ENCODE measurements at places on chromosomes 7 and 10. TPM values are rescaled to one million over a fixed set of nuclear protein-coding genes. Genes with fewer than 3 reads are reported as not detected.

The KLHDC10 gene
- total RNA-seq: 34.2 TPM

The HOXA7 gene
- 0.18 TPM for total RNA-seq

GRCh38 chr7:70215491-70215890 lies 617.2 kb downstream of the AUTS2 start:
- H3K4me1 ChIP-seq: no peaks in the 10 kb centered on the region
- no peak overlapping the region for H3K27ac ChIP-seq
- no peaks in the 10 kb centered on the region for H3K36me3 ChIP-seq
- no peaks in the 10 kb centered on the region for H3K27me3 ChIP-seq

DNA sequence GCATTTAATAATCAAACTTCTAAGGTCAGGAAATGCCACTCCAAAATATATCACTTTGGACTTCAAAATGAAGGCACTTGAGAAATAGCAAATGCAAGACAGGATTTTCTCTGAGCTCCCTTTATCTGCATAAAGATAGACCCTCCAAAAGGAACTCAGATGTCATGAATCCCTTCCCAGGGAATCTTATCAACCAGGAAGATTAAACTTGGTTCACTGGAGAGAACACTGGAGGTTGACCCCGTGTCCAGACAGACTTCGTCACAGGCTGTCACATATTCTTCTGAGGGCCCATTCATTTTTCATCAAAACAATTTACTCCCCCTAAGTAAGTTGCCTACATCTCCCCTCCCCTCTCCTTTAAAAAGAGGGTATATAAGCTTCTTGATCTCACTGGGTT lies 21.2 kb downstream of the IFIT3 start:
- H3K36me3 ChIP-seq: no peaks in the 10 kb centered on the region
- peaks cover 20% of the 10 kb centered on the region for H3K4me1 ChIP-seq
- no peak overlapping the region for H3K27ac ChIP-seq

- peak overlapping the region; percentile 34 for H3K4me3 ChIP-seq
- H3K4me1 ChIP-seq: peaks cover 3% of the 10 kb centered on the region
- DNase-seq: peak; percentile 57
- no peaks in the 10 kb centered on the region for H3K27me3 ChIP-seq
These were observed 170.8 kb upstream of the HABP2 start for GRCh38 chr10:113381981-113382509.

DNA sequence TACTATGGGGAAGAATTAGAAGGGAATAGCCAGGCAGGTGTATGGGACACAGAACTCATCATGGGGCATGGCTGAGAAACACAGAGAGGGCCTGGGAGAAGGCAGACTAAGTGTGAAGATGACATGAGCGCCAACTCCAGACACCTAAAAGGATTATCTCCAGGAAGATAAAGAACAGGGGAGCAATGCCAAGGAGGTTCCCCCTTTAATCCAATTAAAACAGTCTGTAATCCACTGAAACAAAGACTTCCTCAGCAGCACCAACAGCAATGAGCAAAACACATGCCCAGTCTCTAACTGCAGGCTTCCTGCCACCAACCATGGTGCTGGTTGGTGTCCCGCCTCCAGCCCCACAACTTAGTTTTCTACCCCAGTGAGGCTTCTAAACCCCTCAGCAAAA lies 108.9 kb downstream of the GRID1 start:
- no peak overlapping the region for H3K4me3 ChIP-seq
- H3K36me3 ChIP-seq: no peaks in the 10 kb centered on the region
- H3K4me1 ChIP-seq: no peaks in the 10 kb centered on the region
- no peak for DNase-seq

DNA sequence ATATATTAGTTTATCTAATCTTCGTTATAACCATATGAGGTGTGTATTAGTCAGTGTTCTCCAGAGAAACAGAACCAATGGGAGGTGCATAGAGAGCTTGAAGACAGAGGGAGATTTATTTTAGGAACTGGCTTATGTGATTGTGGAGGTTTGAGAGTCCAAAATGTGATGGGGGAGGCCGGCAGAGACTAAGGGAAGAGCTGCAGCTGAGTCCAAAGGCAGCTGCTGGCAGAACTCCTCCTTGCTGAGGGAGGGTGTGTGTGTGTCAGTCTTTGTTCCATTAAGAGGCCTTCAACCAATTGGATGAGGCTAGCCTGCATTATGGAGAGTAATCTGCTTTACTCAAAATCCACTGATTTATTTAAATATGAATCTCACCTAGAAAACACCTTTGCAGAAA lies 165.1 kb downstream of the SH3PXD2A start:
- no peak overlapping the region for H3K4me3 ChIP-seq
- H3K27ac ChIP-seq: no peak overlapping the region
- H3K4me1 ChIP-seq: peaks cover 17% of the 10 kb centered on the region

DNA sequence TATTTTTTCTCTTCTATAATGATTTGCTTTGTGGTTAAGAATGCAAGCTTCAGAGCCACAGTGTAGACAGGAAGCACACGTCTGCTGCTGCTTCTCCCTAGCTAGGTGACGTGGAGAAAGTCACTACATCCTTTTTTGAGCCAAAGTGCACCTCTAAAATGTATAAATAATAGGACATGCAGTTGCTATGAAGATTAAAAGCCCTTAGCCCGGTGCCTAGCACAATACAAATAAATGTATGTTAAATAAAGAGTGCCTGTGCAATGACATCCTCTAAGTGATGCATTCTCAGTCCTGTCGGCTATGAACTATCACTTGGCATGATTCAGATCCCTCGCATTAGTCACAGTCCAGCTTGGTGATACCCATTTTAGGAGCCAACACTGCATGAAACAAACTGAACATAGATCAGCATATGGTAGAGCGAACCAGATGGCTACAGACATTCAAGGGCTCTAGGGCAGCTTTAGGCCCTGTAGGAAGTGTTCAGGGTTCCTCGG lies 4.8 kb upstream of the TRDMT1 start:
- peaks cover 10% of the 10 kb centered on the region for H3K4me1 ChIP-seq
- no peak overlapping the region for H3K4me3 ChIP-seq
- peak; percentile 93 for DNase-seq
- no peaks in the 10 kb centered on the region for H3K36me3 ChIP-seq

DNA sequence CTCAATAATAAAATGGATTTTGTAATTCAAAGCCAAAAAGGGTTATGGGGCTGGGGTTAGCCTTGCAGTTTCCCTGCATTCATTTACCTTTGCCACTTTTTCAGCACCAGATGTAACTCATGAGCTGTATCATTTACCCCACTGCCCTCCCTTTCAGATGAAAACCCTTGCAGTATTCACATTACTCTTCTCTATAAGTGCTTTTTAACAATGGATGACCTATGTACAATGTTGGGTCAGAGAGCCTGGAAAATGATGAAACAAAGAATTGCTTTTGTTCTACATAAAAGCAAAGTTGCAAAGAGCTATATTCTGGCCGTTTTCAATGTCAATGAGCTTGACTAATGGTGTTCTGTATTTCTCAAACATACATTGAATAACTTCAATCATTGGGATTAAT lies 189.7 kb downstream of the TMEM26 start:
- H3K36me3 ChIP-seq: no peaks in the 10 kb centered on the region
- peaks cover 2% of the 10 kb centered on the region for H3K4me1 ChIP-seq
- H3K27me3 ChIP-seq: no peaks in the 10 kb centered on the region
- H3K4me3 ChIP-seq: no peak overlapping the region

DNA sequence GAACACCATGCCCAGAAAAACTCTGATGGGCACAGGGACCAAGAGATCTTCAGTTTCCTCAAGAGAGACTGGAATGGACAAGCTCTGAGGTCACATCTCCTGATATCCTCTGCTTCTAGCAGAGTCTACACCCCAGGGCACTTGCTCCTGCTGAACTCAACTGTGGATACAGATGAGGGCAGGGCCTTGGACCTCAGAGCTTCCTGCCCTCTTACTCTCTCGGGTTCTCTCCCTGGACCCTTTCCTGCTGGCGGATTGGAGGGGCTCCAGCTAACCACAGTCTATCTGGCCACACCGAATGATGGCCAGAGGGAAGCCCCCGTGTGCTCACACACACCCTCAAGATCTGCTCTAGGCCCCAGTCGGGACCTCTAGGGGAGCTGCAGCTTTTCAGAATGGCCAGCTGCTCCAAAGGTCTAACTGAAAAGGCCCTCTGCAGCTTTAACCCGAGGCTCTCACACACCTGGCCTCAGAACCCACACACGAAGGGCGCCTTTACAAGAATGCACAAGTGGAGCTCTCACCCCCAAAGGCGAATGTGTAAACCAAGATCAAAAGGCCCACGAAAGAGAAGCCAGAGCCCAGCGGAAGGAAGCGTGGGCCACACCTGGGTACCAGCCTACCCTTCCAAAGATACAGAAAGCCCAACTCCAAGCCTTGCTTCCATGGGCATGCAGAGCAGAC lies 65.5 kb downstream of the FAM53B start:
- no peak for DNase-seq
- H3K27ac ChIP-seq: no peak overlapping the region
- H3K36me3 ChIP-seq: peaks cover 13% of the 10 kb centered on the region
- H3K27me3 ChIP-seq: no peaks in the 10 kb centered on the region
- H3K4me3 ChIP-seq: no peak overlapping the region

Measured in IMR-90 (cell line).